ENCODE measurements at places on chromosomes 16 and 17. TPM values are rescaled to one million over a fixed set of nuclear protein-coding genes. Genes with fewer than 3 reads are reported as not detected.

DNA sequence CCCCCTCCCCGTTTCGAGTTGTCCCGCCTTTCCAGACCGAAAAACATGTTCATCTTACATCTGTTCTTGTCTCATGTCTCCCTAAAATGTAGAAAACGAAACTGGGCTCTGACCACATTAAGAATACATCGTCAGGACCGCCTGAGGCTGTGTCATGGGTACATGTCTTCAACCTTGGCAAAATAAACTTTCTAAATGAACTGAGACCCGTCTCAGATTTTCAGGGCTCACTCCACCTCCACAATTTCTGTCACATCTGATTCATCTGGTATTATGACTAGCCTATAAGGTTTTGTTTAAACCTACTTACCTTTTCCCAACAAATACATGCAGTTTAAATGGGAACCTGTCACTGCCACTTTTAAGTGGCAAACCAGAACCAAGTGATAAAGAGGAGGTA lies 621 bp downstream of the SDR42E1 start:
- DNase-seq = no peak

DNA sequence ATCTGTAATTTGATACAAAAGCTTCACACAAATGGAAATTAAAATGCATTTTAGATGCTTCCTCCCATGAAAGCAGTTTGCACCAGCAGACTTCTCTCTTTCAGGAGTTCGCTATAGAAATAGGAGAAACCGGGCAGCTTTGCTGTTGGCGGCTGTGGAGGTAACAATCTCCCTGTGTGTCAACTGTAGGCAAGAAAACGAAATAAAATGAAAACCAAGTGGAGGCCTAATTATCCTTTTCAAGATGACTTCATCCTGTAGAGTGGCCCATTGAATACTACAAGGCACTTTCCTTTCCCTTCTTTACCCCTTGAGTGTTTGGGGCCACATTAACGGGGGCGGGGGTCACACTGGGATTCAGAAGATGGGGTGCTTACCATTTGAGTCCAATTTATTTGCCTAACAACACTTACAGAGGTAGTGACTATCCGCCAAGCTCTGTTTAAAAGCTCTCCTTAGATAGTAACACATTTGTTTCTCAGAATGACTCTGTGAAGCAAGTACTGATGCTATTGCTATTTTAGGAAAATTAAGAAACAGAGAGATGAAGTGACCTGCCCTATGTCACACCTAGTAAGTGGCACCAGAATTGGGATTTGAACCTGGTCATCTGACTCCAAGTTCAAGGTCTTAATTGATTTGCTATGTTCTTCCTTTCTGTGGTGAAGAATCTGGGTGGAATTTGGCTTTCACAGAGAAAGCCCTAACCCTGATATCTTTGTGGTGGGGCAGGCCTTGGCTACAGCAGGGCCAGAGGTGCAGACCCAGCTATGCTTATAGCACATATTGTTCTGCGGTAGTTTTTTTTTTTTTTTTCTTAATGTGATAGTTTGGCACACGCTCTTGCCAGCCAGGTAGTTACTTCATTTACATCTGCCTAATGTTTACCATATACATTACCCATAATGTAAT lies 125.5 kb upstream of the MPHOSPH6 start:
- no peak for DNase-seq

- no peak for DNase-seq
These were observed 403.0 kb upstream of the ASIC2 start for GRCh38 chr17:33696102-33696501.

DNA sequence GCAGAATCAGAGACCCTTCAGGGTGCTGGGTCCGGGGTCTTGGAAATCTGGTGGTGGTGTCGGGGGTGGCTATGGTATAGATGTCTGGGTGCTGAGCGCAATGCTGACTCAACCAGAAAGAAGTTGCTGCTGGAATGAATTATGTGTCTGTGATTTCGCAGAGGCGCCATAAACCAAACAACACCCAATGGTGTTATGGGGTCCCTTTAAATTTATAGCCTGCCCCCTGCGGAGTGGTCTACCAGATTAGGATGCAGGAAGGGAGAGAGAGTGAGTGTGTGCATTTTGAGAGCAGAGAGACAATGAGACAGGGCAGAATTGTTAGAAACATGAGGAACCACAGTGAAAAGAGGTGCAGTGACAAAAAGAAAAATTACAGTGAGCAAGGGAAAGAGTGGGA lies 100.7 kb upstream of the CDH11 start:
- DNase-seq = no peak

DNA sequence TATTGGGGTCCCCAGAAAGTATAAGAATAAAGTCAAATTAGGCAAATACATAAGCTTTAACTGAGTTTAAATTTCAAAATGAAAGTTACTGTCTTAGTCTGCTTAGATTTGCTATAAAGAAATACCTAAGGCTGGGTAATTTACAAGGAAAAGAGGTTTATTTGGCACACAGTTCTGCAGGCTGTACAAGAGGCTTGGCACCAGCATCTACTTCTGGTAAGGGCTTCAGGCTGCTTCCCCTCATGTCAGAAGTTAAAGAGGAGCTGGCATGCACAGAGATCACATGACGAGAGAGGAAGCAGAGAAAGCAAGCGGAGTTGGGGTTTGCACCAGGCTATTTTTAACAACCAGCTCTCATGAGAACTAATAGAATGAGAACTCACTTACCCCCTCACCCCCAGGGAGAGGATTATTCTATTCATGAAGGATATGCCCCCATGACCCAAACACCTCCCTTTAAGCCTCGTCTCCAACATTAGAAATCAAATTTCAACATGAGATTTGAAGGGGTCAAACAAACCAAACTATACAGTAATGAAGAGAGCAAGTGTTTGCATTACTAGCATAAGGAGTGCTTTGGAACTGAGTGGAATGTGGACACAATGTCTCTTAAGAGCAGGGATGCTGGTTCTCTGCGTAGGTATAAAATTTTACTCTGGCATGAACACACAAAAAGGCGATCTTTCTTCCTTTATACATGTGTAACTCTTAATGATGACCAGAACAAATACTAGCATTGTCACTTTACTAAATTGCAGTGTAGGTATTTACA lies 292.8 kb upstream of the PMFBP1 start:
- no peak for DNase-seq

GRCh38 chr17:9644910-9645751 lies at the start of gene USP43:
USP43 (plus strand) TSS chr17:9645517; CDS start chr17:9645633, 116 bp downstream.
- DNase-seq = peak; percentile 53

DNA sequence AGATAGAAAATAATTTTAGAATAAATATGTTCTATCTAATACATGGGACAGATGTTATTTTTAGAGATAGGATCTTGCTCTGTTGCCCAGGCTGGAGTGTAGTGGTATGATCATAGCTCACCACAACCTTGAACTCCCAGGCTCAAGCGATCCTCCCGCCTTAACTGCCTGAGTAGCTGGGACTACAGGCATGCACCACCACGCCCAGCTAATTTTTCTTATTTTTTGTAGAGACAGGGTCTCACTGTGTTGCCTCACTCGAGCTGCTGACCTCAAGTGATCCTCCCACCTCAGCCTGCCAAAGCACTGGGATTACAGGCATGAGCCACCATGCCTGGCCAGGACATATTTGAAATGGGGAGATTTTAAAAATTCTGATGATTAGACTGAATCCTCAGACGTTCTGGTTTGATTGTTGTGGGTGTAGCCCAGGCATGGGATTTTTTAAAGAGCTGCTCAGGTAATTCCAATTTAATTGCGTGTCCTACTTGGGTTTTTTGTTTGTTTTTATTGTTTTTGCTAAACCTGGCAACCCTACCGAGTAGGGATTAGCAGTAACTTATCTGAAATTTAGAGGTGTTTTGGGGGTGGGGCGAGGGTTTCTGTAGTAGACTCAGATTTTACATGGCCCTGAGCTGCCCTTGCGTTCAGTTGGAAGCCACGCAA lies 142.9 kb downstream of the RAB11FIP4 start:
- no peak for DNase-seq

- no peak for DNase-seq
These were observed 14.4 kb upstream of the GPRC5B start for GRCh38 chr16:19898924-19899604.

- DNase-seq = no peak
These were observed 23.2 kb downstream of the COIL start for GRCh38 chr17:56937687-56938086.

- no peak for DNase-seq
These were observed 31.3 kb upstream of the ANKRD40CL start for GRCh38 chr17:50798424-50799288.

- no peak for DNase-seq
These were observed 18.8 kb upstream of the TMEM220 start for GRCh38 chr17:10748531-10749181.

The KRTAP2-1 gene
- total RNA-seq = not detected

The TERB1 gene
- not detected for total RNA-seq

The CLEC18B gene
- total RNA-seq = 1.7 TPM

The BAIAP3 gene
- 31.2 TPM for total RNA-seq

The KRT24 gene
- total RNA-seq = not detected

The NOL11 gene
- 42.2 TPM for total RNA-seq

The PNMT gene
- total RNA-seq = not detected

Measured in activated naive CD8-positive, alpha-beta T cell treated with anti-CD3 and anti-CD28 coated beads, Interleukin-2, amount 10 ng/mL, durations not matched to agents 7 days and 5 days (primary cell).